D721Med (cell line): ENCODE measurements at places on chromosomes 7 and 10.

GRCh38 chr10:127148066-127148932, 48.1 kb downstream of the INSYN2A start:
- no peak for DNase-seq

- no peak for DNase-seq
Observed at GRCh38 chr7:70484255-70484654, 647.7 kb upstream of the GALNT17 start.

GRCh38 chr10:121042342-121042741, 191.2 kb downstream of the WDR11 start:
- no peak for DNase-seq

- DNase-seq, result no peak
Observed at GRCh38 chr7:118312966-118313365, 88.5 kb downstream of the ANKRD7 start.

DNA sequence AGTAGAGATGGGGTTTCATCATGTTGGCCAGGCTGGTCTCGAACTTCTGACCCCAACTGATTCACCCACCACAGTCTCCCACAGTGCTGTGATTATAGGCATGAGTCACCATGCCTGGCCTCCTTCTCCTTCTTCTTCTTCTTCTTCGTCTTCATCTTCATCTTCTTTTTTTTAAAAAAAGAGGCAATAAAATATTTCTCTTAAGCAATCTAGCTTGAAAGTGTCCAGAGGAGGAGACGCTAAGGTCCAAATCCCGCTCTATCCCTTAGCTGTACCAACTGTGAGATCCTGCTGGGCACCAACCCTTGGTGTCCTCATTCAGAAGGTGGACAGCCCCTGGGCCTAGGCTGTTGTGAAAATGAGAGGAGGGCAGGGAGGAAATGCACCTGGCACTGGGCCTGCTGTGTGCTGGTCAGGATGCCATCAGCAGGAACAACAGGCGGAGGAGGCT, 13.9 kb upstream of the PSAP start:
- DNase-seq, result no peak

GRCh38 chr10:59176241-59177030, at the start of gene PHYHIPL:
Gene PHYHIPL (plus strand): TSS chr10:59176643. CDS start chr10:59176854, 211 bp downstream.
- peak; percentile 35 for DNase-seq

GRCh38 chr7:120951826-120952225, 1.2 kb downstream of the ING3 start:
- DNase-seq, result no peak

- DNase-seq, result no peak
Observed at GRCh38 chr7:135970682-135971365, 6.3 kb downstream of the MTPN start.

DNA sequence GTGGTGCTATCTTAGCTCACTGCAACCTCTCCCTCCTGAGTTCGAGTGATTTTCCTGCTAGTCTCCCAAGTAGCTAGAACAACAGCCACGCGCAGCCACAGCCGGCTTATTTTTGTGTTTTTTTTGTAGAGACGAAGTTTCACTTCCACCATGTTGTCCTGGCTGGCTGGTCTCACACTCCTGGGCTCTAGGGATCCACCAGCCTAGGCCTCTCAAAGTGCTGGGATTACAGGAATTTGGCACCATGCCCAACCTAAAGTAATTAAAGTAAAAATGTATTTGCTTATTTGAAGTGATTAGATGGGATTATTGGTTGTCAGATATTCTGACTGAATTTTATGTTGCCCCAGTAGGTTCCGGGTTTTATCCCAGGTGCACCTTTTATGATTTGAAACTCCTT, 22.7 kb downstream of the LUC7L2 start:
- no peak for DNase-seq

GRCh38 chr10:132914732-132915131, 27.6 kb downstream of the CFAP46 start:
- DNase-seq, result no peak

- no peak for DNase-seq
Observed at GRCh38 chr7:11648101-11648500, 183.9 kb downstream of the THSD7A start.

DNA sequence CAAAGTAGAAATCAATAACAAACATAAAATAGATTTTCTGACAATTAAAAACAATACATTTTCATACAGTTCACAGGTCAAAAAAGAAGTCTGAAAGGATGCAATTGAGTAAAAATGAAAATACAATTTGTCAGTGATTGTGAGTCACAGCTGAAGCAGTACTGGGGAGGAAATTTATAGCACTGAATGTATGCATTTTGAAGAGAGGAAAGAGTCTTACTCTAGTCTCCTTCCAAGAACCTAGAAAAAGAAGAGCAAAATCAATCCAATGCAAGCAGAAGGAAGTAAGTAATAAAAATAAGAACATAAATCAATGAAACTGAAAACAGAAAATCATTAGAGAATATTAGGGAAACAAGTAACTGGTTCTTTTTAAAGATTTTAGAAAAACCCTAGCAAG, 507.2 kb upstream of the IGFBP3 start:
- no peak for DNase-seq

DNA sequence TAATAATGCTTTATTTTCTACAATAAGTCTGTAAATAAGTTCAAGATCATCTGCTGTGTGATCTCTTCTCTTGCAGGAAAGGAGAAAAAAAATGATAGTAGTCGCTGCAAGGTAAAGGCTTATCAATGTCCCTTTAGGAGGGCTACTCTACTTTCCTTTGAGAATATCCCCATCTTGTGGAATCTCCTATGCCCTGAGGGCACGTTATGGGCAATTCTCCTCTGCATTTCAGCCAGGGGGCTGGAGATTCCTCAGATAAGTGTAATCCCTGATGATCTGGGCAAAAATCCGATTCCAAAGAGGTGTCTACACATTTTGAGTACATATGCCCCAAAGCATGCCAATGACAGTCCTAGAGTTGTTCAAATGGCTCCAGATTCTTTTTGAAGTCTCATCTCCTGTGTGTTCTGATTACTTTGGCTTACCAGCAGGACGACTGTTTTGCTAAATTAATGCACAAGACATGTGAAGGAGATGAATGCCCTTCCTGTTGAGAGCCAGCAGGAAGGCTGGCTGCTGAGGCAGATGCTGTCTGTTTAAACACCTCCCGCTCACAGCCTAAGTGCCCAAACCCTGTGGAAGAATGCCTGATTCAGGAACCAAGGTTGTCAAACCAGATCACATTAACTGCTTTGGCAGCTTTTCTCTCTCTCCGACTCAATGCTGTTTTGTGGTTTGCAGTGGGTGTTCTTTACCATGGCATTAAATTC, 171.2 kb upstream of the COL1A2 start:
- no peak for DNase-seq

DNA sequence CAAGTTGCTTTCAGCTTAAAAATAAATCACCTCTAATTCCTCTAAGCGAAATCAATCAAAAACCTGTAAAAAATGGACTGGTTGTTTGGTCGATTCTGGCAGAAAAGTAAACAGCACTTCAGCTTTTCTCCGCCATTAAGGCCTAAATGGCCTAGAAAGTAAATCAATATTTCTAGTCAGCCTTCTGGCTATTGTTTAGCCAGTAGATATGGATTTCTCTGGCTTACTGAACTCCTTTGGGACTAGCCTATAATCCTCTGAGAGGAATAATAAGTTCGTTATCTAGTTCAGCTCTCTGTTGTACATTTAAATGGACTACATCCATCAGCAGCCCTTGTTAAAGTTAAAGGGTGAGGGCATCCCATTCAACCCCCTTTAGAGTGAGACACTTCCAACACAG, 400.1 kb upstream of the ETV1 start:
- DNase-seq, result no peak

DNA sequence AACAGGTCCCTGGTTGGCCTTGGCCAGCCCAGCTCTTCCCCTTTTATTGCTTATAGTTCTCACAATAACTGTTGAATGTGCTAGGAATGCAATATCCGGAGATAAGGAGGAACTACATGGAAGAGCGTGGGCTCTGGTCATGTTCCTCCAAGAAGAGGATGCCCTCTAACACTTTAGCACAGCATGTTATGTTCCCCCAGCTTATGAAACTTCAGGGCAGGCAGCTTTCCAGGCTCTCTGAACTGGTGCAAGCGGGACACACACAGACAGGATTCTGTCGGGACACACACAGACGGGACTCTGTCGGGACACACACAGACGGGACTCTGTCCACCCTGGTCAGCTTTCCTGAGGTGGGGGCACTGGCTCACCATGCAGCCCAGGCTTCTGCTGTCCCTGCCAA, 141.6 kb downstream of the PKD1L1 start:
- DNase-seq, result no peak

- no peak for DNase-seq
Observed at GRCh38 chr7:55156919-55157763, 138.3 kb downstream of the EGFR start.

DNA sequence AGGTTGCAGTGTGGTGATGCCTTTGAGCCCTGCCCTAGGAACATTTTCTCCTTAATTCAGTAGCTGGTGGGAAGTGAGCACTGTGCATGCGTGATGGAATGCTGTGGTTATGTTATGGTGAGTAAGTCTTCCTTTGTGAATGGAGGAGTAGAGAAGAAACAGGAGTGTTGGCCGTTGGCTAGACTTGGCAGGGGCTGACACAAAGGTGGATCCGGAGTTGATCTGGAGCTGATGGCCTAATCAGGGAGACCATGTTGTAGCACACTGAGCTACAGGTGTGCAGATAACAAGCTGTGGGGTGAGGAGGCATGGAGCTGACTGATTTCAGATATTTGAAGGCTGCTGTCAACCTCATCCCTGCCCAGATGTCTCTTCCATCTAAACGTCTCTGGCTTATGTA, 122.3 kb downstream of the CNNM2 start:
- DNase-seq, result no peak
